GM23248 (cell line): ENCODE measurements at places on chromosomes 2 and 18.

GRCh38 chr2:177830881-177831386, 241.6 kb downstream of the PDE11A start:
- no peak for DNase-seq

- DNase-seq, result no peak
These were observed 19.5 kb upstream of the KCNE4 start for GRCh38 chr2:223032187-223033142.

- DNase-seq, result no peak
These were observed 12.6 kb downstream of the FAM124B start for GRCh38 chr2:224389317-224389716.

GRCh38 chr2:60528281-60529020, 25.0 kb downstream of the BCL11A start:
- DNase-seq, result no peak

GRCh38 chr18:3596637-3597384, 146.8 kb downstream of the TGIF1 start:
- no peak for DNase-seq
